ENCODE measurements at places on chromosomes 3 and 15.

- peak; percentile 47 for DNase-seq
Measured at GRCh38 chr15:22904736-22905135, 66.3 kb downstream of the NIPA2 start.

- DNase-seq, result no peak
Measured at GRCh38 chr15:58214591-58215340, 76.6 kb downstream of the AQP9 start.

GRCh38 chr3:64023861-64024223 lies 548 bp upstream of the PSMD6 start:
- no peak for DNase-seq

DNA sequence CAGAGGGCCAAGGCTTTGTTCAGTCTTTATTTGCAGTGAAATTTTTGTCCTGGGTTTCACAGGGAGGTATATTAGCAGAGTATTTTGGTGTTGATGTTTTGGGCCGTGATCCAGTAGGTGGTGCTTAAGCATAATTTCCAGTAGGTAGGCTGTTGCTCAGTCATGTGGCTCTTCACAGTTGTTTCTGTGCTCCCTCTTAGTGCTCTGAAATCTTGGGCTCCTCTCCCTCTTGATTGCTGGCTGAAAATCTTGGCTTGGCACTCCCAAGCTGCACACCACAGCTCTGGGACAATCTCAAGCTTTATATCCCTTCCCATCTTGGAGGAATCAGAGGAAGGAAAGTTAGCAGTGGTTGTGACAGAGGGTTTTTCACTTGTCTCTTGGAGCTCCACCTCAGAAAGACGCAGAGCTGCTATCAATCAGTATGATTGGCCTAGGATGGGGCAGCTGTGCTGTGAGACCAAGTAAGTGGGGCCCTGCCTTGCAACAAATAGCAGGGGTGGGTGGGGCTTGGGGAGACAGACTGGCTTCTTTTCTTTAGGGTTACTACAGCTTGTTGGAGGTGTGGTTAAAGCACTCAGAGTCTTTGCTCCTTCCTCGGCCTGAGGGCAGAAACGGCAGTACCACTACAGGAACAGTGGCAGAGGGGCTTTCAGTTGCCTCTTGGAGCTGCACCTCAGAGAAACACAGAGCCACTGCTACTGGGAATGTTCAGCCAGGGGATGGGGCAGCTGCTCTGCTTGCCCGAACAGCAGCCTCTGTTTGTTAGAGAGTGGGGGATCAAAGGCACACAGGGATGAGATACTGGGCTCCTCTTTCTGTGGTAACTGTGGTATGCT lies 627.0 kb downstream of the SI start:
- peak; percentile 32 for DNase-seq

- DNase-seq, result no peak
Measured at GRCh38 chr3:81829937-81830336, 68.5 kb upstream of the GBE1 start.

DNA sequence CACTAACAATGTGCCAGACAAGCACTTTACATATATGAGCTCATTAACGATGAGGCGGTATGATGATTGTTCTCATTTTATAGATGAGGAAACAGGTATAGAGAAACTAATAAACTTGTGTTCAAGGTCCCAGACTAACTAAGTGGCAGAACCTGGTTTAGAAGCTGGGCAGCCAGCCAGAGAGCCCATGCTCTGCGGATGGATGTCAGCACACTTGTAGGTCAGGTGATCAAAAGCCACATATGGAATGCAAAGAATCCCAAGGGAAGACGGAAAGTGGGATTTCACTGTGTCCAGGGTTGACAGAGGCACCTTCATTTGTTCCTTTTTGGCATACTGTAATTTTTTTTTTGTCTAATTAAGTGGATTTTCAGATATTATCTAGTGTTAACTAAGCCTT lies 103.7 kb downstream of the EFL1 start:
- DNase-seq, result peak; percentile 56

DNA sequence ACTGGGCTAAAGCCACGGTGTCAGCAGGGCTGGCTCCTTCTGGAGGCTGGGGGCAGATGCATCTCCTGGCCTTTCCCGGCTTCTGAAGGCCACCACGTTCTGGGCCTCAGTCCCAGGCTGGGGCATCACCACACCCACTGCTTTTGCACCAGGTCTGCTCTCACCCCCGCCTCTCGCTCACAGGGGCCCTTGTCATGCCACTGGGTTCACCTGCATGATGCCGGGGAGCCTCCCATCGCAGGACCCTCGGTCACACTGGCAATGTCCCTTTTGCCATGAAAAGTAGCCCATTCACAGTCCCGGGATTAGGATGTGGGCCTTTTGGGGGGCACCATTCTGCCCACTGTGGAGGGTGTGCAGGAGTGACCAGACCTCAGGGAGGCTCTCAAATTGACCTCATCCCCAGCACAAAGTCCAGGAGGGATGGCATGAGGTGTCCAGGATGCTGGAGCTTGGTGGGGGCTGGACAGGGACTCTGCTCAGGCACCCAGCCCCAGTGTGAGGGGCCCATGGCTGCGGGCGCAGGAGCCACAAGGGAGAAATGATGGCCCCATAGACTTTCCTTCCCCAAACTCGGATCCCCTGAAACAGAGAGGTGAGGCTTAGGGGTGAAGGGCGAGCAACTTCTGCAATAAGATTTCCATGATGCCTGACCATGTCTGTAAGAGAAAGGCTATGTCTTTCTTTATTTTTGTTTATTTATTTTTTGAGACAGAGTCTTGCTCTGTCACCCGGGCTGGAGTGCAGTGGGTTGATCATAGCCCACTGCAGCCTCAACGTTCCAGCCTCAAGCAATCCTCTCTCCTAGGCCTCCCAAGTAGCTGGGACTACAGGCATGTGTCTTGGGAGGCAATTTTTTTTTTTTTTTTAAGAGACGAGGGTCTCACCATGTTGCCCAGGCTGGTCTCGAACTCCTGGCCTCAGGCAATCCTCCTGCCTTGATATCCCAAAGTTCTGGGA lies 189.1 kb downstream of the GOLGA6L6 start:
- peak; percentile 35 for DNase-seq

DNA sequence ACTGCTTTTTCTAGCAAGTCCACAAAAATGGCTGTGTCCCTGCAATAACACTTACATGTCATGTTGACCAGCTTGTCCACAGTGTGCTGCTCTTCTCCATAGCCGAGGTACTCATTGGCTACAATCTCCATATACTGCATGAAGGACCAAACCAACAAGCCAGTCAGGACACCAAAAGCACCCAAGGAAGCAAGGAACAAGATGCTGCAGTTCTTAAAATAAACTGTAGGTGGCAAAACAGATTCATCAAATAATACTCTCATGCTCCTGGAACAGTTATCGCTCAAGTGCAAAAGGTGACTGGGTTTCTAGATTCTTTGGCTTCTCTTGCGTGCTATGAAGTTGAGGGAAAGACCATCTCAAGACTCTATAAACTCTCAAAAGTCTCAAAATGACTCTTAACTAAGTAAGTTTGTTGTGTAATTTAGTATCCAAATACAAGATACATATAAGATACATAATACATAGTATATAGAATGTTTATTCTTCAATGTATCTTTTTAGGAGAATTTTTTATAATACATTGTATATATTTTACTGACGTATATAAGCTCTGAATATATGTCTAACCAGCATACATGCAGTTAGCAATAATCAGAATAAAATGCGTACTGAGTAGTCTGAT lies 57.0 kb downstream of the NEK10 start:
- no peak for DNase-seq

GRCh38 chr15:98767692-98768091 lies 119.4 kb downstream of the IGF1R start:
- DNase-seq, result no peak

- no peak for DNase-seq
Measured at GRCh38 chr15:100048736-100049135, 293.0 kb downstream of the ADAMTS17 start.

DNA sequence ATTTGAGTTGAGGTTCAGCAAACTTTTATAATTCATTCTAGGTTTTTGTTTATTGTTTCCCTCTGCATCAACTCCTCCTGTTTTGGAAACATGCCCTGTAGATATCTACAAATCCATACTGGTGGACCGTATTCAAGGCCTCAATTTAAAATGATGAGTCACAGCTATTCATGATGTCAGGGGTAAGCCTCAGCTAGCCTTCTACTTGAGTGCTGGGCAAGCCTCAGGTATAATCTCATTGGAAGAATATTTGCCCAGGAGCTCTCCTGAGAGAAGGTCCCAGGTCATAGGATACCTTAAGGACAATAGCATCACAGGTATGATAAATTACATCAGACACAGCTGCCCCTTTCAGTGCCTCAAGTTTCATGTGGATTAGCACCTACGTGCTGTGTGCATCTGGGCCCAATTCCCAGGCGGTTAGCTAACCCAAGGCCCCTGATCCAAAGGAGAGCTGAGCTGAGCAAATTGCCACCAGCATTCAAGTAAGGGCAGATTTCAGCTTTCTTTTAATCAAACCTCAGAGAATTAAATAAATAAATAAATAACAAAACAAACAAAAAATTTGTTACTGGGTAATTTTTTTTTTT lies 87.5 kb downstream of the KCNMB2 start:
- DNase-seq, result no peak

GRCh38 chr3:189260556-189261493 lies 89.1 kb downstream of the TPRG1 start:
- DNase-seq, result peak; percentile 74

GRCh38 chr3:108088146-108088545 lies 2.7 kb downstream of the CD47 start:
- DNase-seq, result no peak

GRCh38 chr15:77634266-77634962 lies 1.7 kb upstream of the LINGO1 start:
- DNase-seq, result peak; percentile 71

GRCh38 chr15:35430301-35430700 lies 115.7 kb downstream of the DPH6 start:
- DNase-seq, result no peak

DNA sequence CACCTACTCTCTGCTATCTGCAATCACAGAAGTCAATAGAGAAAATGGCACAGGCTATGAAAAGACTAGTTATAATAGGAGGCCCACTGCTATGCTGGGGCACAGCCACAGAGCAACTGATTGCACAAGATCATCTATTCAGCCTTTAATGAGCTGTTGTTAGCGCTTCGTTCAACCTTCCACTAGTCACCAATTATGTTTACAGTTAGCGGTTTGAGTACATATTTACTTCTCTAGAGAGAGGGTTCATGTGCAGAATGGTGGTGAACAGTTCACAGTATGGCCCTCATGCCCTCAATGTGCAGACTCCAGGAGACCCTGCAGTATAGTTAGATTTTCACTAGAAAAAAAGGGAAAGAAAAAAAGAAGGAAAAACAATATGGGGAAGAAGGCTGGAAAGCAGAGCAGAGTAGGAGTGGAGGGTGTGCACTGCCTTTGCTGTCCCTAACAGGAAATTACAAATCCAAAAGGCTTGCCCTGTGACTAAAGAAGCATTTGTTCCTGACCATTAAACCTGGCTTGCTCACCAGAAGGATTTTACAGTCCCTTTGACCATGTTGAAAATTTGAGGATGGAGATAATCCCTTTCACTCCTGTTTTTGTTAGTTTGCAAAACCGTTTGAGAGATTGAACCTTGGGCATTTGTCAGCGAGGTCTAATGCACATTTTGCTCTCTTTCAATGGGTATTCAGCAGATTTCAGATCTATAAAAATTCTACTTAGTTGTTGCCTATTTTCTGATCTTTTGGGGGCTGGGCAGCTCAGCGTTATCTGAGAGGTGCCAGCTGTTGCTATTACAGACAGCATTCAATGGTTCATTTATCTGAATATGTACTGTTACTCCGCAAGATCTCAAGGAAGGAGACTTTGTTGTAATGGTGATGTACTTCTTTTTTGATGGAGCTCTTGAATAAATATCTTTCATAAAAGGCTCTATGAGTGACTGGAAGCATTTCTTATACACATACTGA lies 296.1 kb downstream of the LSAMP start:
- no peak for DNase-seq

DNA sequence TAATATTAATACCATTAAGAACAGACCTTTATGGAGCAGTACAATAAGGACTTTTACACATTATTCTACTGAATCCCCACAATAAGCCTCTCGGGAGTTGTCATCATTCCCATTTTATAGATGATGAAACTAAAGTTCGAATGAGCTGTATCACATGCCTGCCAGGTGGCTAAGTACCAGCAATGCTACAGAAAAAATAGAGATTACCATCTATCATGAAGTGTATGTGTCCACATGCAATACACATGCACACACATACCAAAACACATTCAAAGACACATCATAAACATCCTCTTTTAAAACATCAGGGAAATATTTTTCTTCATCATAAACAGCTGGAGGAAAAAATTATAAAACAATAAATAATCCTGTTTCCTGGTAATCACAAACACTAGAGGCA lies 136.6 kb downstream of the SUCLG2 start:
- DNase-seq, result no peak

GRCh38 chr3:46619845-46620778 lies 7.8 kb downstream of the FAM240A start:
- no peak for DNase-seq

DNA sequence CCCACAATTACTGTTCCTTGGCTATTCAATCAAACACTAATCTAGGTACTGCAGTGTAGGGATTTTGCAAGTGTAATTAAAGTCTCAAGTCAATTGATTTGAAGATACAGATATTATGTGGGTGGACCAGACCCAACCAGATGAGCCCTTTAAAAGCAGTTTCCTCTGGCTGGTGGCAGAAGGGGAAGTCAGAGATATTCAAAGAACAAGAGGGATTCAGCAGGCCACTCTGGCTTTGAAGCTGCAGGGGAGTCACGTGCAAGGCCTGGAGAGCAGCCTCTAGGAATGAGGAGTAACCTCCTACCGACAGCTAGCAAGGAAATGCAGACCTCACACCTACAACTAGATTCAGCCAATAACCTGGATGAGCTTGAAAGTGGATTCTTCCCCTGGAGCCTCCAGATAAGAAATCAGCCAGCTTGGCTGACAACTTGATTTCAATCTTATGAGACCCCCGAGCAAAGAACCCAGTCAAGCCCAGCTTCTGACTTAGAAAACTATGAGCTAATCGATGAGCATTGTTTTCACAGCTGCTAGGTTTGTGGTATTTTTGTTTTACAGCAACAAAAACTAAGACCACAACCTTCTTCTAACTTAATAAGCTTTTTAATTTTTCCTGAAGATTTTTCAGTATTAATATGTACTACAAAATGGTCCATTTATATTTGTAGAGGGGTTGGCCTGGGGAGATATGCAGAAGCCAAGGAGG lies 13.4 kb downstream of the HACD2 start:
- no peak for DNase-seq

GRCh38 chr3:129205109-129205832 lies 21.6 kb upstream of the CNBP start:
- DNase-seq, result no peak

DNA sequence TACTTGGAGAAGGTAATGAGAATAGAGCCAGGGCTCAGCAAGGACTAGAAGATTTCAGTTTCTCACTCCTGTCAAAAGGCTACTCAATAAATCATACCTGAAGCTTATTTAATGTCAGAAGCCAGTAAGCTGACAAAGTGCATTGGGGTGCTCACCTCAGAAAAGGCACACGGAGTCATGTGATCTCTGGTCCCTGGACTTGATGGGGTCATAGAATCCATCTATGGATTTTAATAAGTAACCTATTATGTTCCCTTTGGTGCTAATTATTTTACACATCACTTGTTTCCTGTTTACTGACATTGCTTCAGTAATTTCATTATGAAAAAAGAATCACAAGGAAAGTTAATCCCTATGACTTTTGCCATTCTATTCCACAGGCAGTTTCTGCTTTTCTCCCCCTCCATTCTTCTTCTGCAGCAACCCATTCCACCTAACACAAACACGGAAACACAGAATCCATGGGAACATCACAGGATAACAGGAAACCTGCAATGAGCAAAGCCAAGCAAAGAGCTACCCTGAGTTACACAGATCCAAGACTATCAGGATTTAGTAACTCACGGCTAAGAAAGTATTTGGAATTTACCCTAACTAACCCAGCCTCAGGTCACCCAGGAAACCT lies 159.6 kb downstream of the MEIS2 start:
- no peak for DNase-seq
